ENCODE measurements at places on chromosomes 1 and 21.

DNA sequence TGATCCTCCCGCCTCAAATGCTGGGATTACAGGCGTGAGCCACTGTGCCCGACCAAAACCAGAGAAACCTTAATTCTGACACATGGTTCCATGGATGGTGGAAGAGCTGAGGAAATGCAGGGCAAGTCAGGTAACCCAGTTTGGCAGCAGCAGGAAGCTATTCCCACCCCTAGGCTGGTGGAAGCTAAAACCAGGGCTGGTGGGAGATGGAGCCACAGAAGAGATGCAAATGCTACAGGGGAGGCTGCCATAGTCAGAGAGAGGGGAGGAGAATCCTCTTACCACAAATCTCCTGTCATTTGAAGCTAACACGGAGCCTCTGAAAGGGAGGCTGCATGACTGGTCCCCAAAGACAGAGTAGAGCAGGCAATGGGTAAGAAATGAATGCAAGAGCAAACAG is 4.1 kb upstream of the CDC42BPA start:
- no peak for DNase-seq

- no peak for DNase-seq
Measured at GRCh38 chr21:34882719-34883131, 166.4 kb downstream of the RUNX1 start.

DNA sequence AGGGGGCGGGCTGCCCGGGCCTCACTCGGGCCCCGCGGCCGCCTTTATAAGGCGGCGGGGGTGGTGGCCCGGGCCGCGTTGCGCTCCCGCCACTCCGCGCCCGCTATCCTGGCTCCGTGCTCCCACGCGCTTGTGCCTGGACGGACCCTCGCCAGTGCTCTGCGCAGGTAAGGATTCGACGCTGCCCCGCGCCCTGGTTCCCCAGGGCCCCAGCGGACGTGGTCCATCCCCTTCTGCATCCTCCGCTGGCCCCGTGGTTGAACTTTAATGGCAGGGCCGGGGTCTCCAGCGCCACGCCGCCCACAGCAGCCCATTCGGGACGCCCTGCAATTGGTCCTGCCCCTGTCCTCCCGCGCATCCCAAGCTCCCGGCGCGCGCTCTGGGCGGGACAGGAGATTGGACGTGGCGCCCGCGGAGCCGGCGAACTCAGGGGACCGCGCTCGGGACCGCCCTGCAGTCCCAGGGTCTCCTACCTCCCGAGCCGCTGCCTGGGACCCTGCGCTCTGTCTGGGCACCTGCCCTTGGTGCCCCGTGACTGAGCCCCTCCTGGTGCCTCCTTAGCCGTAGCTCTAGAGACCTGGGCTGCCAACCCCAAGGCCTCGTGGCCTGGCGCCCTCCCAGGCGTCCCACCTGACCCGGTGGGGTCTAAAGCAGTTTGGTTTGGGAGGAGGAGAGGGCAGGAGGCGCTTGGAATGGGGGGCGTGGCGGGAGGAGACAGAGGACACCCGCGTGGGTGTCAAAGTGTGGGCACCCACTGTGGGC is at the start of gene ALPL:
ALPL (plus strand) TSS at position 73 of the 762 bp plus-strand sequence. CDS start 44,659 bp downstream, outside the sequence.
- no peak for DNase-seq

- DNase-seq, result no peak
Measured at GRCh38 chr1:20143734-20144565, 4.8 kb downstream of the PLA2G2F start.

GRCh38 chr1:30934613-30935012 is 26.1 kb upstream of the SDC3 start:
- DNase-seq, result no peak

- no peak for DNase-seq
Measured at GRCh38 chr21:33687634-33688033, 45.3 kb downstream of the ITSN1 start.

DNA sequence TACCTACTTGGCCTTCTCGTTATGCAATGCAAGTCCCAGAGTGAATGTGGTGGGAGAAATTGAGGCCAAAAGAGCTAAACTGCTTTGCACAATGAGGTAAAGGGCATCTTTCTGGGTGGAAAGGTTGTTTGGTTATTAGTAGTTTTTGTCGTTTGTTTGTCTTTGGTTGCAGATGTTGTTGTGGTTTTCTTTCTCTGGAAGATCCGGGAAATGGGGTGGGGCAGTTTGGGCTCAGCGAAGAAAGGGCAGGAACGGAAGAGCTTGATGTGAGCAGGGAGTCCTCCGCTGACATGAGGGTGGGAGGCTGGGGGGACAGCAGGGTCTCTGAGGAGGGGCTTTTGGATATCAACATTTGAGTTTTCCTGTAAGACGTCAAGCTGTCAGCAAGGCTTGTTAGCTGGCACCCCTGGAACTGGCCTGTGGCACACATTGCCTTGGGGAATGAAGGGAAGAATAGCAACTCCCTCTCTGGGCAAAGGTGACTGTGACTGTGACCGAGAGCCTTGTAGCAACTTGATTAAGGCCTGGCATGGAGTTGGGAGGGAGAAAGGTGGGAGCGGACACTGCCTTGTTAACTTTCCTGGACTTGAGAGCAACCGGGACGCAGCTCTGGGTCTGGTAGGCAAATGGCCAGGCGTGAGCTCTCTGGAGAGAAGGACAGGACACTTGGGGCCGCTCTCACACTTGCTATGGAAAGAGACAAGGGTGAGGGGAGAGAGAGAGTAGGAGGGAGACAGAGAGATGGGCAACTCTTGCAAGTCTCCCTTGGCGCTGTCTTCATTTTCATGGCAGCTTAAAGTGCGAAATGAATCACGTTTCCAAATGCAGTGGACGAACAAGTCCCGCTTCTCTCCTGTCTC is 15.4 kb upstream of the OPRD1 start:
- no peak for DNase-seq

GRCh38 chr21:37732927-37733326 is 183.3 kb downstream of the KCNJ6 start:
- DNase-seq, result no peak

DNA sequence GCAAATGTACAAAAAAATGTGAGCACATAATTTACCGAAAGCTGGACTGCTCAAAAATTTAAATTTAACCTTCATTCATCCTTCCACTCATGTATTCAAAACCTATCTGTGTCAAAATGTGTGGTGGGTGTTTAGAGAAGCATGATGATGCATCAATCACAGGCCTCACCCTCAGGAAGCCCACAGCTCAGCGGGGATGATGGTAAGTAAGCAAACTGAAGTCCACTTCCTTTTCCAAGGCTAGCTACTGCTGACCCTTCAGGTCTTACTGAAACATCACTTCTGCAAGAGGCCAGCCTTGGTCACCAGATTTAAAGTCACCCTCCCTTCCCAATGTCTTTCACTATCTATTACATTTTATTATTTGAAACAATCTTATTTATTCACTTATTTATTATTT is 254.5 kb downstream of the DNM3 start:
- no peak for DNase-seq

- DNase-seq, result no peak
Measured at GRCh38 chr21:43275421-43276211, 106.8 kb downstream of the CRYAA start.

GRCh38 chr1:12491656-12492055 is 126.4 kb downstream of the DHRS3 start:
- DNase-seq, result no peak

DNA sequence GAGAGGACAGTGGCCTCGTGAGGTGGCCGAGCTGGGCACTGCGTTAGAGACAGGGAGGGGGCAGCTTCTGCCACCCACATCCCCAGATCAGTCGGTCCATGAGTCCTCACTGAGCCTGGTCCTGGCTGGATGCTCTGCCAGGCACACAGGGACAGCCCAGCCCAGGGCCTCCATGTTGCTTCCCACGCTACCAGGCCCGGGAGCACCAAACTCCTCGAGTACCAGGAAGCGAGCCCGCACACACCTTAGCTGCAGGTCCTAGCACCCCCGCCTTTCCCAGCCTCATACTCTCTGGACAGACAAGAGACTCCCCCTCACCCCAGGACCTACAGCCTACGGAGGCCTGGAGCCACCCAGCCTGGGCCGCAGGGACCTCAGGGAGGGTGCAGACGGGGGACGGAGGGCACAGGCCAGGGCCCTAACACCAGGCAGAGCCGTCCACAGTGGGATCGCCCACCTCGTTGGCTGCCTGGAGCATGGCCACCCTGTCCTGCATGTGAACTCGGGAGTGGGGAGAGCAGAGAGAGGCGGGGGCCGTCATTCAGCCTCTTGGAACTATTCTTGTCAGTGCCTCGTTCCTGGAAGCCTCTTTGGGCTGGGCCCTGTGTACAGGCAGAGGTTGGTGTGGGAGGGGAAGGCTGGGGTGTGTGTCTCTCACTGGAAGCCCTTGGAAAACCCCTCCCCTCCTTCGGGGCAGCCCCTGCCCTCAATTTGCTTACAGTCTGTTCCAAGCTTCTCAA is 90.9 kb upstream of the RUNX3 start:
- DNase-seq, result no peak

DNA sequence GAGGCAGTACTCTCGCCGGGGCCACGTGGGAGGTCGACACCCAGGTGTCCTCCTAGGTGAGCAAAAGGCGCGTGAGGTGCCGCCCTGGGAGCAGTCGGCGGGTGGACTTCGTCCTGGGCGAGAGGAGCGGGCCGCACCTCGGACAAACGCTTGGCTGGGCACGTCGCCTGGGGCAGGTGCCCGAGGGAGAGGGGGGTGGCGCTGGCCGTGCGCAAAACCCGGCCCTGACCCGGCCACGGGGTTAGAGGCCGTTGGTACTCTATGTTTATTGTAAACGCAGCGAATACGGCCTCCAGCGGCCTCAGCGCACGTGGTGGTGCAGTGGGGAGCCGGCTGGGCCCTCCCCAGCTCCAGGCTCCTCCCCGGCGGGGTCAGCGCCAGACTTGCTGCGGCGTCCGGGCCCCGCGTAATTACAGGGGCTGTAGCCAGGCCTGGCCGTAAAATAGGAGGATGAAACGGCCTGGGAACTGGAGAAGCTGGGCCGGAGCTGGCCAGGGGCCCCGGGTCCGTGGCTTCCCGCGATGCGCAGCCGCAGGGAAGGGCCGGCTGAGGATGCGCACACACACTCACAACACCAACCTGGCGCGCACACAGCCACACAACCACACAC is 1.6 kb upstream of the EFNA1 start:
- DNase-seq, result no peak

DNA sequence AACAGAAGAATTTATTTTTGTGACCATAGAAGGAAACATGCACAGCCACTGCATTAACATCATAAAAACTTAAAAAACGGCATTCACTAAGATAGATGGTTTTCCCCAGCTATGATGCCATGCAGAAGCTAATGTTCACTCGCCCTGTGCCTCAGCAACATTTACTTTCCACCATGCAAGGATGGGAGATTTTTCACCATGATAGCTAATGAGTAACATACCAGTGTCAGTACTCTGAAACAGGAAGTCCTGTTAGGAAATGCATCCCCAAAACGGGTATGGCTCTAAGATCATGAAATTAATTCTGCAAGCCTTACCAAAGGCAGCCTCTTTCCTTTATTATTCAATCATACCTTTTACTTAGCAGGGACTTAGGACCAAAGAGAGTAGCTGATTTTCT is 17.5 kb upstream of the VAMP3 start:
- no peak for DNase-seq

- no peak for DNase-seq
Measured at GRCh38 chr1:48977273-48977672, 200.6 kb upstream of the BEND5 start.

GRCh38 chr1:155013632-155014031 is 11.0 kb downstream of the ZBTB7B start:
- DNase-seq, result no peak

DNA sequence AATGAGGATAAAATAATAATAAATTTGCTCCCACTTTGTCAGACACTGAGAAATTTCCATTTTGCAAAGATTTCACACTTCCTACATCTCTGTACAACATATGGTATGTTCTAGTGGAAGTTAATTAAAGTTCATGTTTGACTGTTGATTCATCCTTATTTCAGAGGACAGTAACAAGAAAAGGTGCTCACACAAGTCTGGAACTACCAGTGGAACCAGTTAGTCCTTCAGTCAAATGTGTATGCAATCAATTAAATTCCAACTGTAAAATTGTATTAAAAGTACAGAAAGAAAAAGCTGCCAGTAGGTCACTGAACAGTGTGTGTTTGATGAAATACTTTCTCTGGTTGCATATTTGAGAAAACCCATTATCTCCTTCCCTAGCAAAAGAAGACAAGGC is 496.0 kb upstream of the PKN2 start:
- DNase-seq, result no peak
